ENCODE measurements at places on chromosomes 1 and 21. TPM values are rescaled to one million over a fixed set of nuclear protein-coding genes. Genes with fewer than 3 reads are reported as not detected.

- no peak for DNase-seq
Observed at GRCh38 chr1:54421101-54421504, 14.9 kb upstream of the SSBP3 start.

DNA sequence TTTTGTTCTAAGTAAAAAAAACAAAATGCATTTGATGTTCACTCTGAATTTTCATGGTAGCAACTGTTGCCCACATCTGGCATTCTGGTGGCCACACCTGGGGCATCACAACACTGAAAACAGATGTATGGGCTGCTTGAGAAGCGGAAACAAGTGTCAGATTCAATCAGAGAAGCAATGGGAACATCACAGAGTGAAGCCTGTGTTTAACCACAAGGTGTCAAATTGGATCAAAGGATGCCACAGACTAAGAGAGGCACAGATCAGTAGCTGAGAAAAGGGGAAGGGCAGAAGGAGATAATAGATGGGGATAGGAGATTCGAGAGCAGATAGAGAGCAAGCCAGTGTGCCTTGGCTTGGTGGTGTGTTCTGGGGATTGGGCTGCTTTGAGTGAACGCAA is 49.8 kb upstream of the MTF2 start:
- DNase-seq = no peak

Gene NTMT2
- total RNA-seq = not detected

Gene TRMT13
- total RNA-seq = 10.7 TPM

DNA sequence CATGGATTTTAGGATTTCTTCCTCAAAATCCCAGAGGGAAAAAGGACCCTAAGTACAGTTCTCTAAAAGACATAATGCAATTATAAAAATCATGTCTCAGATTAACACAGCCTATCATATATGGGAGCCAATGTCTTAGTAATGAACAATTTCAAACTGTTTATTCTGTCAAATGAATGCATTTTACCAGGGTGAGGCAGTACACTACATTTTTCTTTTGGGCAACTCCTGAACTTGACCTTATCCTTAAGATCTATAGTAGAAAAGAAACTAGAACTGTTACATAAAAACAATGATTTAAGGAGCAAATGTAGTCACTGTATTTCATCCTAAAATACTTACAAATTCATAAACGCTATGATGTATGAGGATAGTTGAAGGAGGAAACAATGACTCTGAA is 226.3 kb upstream of the B3GALT2 start:
- no peak for DNase-seq
